ENCODE measurements at places on chromosomes 2 and 18.

DNA sequence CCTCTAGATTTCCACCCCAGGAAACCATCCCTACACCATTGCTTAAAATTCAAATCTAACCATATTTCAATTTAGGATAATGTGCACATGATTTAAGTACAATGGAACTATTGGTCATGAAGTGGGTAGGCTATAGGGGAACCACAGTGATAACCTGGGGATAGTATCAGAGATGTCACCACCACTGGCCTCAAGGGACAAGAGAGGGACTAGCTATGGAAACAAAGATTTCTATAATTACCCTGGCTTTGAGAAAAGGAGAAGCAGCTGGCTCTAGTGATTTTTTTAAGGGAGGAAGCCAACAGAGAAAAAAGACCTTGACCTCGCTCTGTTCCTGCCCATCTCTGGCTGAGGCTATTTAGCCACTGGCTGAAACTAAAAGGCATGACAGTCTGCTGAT, 132.0 kb downstream of the MEP1B start:
- DNase-seq = no peak

DNA sequence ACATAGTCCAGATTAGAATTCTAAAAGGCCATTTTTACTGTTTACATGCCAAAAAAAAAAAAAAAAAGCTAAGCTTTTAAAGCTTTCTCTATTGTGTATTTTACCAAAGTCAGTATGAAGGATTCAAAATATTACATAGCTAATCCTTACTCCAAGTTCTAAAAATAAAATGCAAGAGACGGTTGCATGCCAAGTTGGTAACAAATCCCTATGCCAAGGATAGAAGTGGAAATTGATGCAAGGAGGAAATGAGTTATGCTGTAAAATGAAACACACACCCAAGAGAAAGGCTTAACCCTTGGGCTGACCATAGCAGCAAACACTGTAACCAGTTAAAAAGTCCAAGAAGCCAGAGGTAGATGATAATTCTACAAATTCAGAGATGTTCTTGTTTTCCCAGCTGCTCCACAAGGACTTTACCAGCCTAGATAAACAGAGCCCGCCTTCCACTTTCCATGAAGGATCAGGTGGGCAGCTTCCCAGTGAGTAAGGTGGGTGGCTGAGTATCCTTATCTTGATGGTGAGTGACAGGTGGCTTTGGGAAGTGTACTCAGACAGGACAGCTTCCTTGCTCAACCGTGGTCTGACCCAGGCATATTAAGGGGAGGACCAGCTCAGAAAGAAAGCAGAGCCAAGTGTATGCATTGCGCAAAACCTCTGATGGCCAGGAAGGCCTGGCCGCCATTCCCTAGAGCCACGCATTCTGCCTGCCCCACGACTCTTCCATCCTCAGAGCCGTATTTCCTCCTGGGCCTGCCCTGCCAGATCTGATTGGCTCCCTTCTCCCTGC, 34.4 kb downstream of the ATP8B1 start:
- no peak for DNase-seq

DNA sequence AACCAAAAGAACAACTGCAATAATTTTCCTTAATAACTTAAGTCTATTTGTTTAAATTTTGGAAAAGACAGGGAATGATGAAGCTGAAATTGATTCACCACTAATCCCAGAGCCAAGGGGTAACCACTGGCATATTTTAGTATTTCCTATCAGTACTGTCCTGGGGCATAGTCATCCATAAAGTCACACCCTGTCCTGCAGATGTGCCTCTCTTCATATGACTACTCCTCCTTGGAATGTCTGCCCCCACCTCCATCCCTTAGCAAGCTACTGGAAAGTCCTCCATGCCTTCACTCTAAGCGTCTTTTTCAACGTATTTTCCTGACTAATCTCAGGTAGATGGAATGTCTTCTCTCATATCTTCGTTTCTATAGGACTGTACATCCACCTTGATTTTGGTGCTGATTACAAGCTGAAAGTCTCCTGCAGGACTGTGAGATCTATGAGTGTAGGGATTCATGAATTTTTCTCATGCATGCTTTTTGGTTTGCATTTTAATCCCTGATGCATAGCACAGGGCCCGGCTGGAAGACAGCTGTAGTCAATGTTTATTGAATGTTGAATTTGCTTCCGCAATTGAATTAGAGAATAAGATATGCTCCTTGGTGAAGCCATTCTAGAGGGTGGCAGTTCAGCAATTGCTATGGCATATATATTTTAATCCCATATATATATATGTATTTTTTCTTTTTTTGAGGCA, 85.6 kb downstream of the MOGAT1 start:
- DNase-seq = no peak

DNA sequence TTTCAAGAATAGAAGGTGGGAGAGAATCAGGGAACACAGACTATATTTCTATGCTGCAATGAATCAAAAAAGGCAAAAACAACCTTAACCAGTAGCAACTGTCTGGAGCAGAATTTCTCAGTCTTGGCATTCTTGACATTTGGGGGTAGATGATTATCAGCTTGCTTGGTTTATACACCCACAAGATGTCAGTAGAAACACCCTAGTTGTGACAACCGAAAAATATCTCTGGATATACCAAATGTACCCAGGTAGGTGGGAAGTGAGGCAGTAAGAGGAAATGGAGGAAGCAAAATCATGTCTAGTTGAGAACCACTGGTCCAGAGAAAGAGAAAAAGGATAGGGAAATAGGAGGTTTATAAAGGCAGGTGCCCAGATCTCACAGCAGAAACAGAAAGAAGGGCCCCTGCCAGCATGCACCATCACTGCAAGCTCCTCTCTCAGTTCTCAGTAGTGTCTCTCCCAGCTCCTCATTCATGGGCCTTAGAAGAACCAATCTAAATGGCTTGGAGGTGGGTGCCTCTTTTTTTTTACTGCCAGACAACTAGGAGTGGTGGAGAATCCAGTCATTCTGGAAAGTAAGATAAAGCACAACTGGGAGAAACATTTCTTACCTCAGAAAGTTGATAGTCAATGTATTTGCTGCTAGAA, 50.4 kb downstream of the MBD2 start:
- DNase-seq = no peak

DNA sequence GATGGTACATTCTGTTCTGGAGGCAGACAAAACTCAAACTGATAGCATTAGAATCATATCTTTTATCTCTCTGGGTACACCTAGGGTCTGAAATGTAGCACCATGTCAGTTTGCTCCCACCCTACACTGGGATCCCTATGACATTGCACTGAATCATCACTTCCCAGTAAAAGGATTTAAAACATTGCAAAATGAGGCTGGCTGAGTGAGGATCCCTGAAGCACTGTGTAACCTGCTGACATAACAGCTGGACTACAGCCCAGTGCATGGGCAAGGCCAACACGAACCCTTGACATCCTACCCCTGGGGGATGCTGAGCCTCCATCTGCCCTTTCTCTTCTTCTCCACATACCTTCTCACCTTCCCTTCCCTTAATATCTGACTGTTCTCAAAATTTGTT, 253.2 kb downstream of the TTC32 start:
- no peak for DNase-seq

- DNase-seq = no peak
Observed at GRCh38 chr2:51511002-51511401, 479.1 kb upstream of the NRXN1 start.

GRCh38 chr18:36786686-36787085, 42.1 kb downstream of the TPGS2 start:
- DNase-seq = no peak

- DNase-seq = no peak
Observed at GRCh38 chr2:143480601-143481236, 351.5 kb downstream of the ARHGAP15 start.

DNA sequence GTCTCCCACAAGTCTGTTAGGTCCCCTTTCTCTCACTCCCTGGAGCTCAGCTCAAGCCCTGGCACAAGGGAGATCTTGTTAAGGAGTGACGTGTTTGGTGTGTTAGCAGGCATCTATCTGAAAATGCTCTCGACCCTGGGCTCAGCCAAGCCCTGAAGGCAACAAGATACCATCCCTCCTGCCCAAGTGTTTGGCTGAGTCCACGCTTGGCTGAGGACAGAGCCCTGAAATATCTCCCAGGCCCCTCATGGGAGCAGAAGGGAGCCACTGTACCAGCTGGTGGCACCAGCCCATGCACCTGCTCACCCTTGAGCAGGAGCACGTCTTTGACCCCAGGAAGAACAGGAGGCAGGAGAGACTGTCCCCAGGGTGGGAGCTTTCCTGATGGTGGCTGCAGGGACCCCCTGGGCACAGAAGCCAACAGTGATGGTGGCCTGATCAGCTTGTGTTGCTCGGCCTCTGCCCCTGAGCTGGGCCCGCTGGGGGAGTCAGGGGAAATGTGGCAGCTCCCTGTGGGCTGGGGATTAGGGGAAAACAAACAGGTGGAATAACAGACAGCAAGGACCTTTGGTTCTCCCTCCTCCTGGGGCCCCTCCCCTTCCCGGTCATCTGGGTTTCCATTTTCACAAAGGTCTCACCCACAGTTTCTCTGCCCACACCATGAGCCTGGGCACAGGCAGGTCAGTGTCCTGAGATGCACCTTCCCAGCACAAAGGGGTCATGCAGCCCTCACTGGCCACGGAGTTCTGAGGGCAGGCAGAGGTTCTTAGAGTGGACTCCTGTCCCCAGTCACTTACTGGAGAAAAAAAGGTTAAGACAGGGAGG, 91.6 kb downstream of the RHOB start:
- no peak for DNase-seq

DNA sequence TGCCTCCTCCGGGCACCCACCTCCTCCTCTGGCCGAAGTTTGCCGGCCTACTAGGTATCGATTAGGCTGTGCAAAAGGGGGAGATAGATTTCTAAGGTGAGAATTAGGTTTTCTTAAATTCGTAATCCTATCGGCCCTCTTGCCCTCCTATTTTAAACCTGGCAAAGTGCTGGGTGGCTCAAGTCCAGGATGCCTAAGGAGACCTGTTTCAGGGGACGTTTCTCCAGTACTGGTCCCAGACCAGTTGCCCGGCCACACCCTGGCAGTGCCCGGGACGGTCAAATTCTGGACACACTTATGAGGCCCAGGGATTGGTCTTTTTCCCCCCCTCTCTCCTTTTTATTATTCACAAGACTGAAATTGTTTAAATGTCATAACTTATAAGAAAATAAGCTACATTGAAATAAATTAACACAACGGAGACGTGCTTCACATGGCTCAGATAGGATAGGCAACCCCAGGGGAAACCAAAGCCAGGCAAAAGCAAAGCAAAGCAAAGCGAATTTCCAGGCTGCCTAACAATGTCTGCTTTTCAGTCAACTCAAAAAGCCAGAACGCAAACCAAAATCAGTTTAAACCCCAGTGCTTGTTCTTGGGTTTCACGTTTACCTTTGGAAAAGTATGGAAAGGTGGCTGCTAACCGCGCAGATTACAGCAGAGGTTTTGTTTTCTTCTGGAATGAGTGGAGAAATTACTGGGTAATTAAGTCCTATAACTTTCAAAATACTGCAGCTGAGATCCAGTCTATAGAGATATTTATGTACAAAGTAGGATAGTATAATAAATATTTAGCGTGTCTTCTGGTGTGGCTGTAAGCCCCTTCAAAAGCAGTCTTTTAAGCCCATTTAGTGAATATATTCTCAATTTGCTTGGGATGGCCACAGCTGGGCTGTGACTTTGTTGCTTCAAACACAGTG, 3.0 kb downstream of the GBX2 start:
- no peak for DNase-seq

DNA sequence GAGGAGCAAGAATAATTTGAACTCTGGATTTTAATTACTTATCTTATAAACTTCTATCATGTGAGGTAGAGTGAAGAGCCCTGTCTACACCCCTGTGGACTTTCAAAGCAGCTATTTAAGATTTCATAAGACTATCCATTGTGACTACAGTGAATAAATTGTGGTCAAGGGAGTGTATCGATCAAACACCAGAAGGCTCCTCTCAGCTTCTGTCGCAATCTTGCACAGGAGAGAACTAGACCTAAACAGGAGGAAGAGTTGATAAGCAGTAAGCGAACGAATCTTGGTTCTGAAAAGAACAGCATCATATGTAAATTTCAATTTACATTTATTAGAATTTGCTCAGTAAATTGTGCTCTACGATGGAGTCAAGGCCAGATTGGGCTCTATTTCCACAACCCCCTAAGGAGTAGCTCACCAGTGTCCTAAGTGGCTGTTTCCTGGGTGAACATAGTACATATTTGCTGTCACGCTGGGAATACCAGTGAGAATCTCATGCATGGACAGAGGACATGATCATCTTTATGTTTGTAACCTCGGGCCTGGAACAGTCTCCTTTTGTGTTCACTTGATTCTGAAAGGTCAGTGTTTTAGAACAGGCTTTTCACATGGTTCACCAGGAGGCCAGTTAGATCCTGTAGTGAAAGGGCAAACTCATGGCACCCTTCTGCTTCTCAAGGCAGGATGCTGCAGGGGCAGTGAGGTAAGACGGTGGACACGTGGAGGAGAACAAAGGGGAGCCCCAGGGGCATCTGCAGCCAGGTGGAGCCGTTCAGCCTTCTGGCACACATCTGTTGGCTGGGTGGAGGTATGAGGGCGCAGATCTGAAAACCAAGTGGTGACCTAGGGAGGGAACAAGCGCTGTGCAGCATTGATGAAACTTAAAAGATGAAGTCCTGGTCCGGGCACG, 33.3 kb downstream of the NPAS2 start:
- DNase-seq = no peak

GRCh38 chr18:62989195-62989594, 273.9 kb downstream of the PHLPP1 start:
- DNase-seq = no peak

GRCh38 chr18:52287151-52287550, 52.8 kb upstream of the DCC start:
- no peak for DNase-seq

GRCh38 chr2:144510294-144510991, 9.5 kb downstream of the ZEB2 start:
- no peak for DNase-seq

- no peak for DNase-seq
Observed at GRCh38 chr2:26898480-26899078, 50.6 kb downstream of the DPYSL5 start.

- DNase-seq = no peak
Observed at GRCh38 chr2:102585847-102586404, 33.4 kb upstream of the SLC9A2 start.

DNA sequence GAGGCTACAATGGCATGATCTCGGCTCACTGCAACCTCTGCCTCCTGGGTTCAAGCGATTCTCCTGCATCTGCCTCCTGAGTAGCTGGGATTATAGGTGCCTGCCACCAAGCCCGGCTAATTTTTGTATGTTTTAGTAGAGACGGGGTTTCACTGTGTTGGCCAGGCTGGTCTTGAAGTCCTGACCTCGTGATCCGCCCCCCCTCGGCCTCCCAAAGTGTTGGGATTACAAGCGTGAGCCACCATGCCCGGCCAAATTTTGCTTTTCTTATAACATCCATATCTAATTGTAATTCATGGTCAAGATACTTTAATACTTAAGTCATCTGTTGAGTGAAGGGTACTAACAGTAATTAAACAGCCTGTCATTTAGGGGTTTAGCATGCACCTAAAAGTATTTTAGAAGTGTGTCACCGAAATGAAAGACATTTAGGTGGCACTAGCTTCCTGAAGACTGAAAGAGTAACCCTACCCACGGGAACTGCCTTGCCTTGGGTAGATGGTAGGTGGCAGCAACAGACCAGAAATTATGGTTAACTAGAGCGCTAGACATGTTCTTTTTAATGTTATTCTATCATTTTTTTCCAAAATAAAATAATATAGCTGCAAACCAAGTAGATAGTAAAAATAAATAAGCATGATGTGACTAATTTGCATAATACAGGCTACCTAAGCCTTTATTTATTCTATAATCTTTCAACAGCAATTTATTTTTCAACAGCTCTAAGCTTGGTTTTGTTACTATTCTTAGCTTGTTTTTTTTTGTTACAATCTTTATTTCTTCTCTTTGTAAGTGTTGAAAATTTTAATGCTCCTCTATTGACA, 8.6 kb upstream of the ACYP2 start:
- no peak for DNase-seq
